A172 (cell line): ENCODE measurements at places on chromosomes 4 and X. TPM values are rescaled to one million over a fixed set of nuclear protein-coding genes. Genes with fewer than 3 reads are reported as not detected.

DNA sequence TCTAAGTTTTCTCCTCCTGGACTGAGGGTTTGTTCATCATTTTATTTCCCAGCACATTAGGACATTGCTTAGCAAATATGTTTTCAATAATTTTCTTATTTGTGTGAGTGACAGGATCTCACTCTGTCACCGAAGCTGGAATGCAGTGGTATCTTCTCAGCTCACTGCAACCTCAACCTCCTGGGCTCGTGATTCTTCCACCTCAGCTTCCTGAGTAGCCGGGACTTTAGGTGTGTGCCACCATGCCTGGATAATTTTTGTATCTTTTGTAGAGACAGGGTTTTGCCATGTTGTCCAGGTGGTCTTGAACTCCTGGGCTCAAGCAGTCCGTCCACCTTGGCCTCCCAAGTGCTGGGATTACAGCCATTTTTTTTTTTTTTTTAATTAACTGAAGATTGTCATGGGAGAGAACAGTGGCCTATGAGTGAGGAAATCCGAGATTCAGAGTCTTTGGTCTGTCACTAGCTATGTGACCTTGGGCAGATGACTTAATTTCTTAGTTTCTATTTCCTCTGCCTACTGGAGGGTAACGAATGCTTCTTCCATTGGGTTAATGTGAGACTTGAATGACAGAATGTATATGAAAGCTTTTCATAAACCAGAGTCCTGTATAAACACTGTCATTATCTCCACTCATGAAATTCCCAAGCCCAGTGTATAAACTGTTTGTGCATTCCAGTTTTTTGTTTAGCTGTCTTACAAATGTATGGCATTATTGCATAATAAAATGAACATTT is 23.9 kb downstream of the MOB1B start:
- DNase-seq, result no peak

GRCh38 chr4:186013419-186014186 is 55.4 kb upstream of the TLR3 start:
- no peak for DNase-seq

CYTL1 gene
- not detected in 2 replicates for total RNA-seq

- no peak for DNase-seq
Observed at GRCh38 chrX:41233988-41234387, 100.0 kb upstream of the DDX3X start.

DNA sequence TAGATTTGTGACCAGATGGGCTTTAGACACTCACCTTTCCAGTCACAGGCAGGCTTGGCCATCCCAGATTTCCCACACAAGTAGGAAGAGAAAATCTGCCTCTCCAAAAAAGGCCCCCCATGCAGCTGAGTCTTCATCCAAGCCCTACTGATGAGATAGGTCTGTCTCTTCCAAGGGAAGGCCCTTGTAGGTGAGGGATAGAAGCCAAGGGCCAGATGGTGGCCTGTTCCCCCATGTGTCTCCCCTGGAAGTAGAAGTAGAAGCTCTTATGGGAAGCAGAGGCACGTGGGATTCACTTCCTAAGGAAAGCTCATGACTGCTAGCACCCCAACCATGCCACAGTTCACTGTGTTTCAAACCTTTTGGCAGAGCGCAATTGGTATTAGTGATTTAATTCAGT is 81.5 kb downstream of the REPS2 start:
- DNase-seq, result no peak

H2BW2 gene
- total RNA-seq, result not detected in 2 replicates
